Breast epithelium (tissue), 4 donors: ENCODE measurements at places on chromosomes 4 and X. TPM values are rescaled to one million over a fixed set of nuclear protein-coding genes. Genes with fewer than 3 reads are reported as not detected.

GPR78 gene
- total RNA-seq, result 0.33 TPM

HCCS gene
- 8.9 TPM for total RNA-seq

GRCh38 chr4:32884198-32884597 is 2164.0 kb downstream of the PCDH7 start:
- DNase-seq, result no peak

- DNase-seq, result no peak
Measured at GRCh38 chrX:118534716-118535493, 39.3 kb downstream of the DOCK11 start.

DNA sequence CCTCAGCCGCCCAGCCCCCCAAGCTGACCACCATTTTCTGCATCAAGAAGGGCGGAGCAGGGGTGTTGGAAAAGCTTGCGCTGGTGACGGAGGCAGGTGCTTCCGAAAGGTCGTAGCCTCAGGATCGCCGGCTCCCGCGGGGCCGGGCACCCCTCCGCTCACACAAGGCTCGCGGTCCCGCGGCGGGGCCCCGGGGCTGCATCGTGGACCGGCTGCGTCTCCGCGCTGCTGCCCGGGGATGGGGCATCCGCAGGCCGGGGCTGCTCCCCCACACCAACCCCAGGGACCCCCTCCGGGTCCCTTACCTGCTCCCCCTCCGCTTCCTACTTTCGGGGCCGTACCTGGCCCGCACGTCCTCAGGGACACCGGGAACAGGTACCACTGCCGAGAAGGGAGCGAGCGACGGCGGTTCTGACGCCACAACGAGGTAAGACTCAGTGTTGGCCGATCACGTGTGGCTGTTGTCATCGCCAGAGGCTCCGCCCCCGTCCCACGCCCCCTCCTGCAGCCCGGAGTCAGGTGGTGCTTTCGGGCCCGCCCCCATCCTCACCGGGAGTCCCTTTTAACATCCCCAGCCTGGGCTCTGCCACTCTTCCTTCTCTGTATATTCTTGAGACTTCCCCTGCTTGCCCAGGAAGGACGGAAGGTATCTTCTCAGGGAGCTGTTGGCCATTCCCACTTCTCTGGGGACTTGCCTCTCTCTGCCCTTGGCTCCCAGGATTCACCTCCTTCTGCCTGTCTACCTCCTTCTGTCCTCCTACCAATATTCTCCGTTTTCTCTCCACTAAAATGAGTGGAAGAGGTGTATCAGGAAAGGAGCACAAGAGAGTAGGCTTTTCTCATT is at the start of gene BEX2:
Gene BEX2, minus strand, starts transcription at position 436 of the 844 bp plus-strand sequence. CDS start 1,014 bp downstream, outside the sequence.
- DNase-seq, result peak; percentile 76

- DNase-seq, result no peak
Measured at GRCh38 chrX:130984782-130985181, 73.4 kb upstream of the ARHGAP36 start.

- DNase-seq, result no peak
Measured at GRCh38 chr4:183852910-183853547, 52.1 kb upstream of the STOX2 start.

DNA sequence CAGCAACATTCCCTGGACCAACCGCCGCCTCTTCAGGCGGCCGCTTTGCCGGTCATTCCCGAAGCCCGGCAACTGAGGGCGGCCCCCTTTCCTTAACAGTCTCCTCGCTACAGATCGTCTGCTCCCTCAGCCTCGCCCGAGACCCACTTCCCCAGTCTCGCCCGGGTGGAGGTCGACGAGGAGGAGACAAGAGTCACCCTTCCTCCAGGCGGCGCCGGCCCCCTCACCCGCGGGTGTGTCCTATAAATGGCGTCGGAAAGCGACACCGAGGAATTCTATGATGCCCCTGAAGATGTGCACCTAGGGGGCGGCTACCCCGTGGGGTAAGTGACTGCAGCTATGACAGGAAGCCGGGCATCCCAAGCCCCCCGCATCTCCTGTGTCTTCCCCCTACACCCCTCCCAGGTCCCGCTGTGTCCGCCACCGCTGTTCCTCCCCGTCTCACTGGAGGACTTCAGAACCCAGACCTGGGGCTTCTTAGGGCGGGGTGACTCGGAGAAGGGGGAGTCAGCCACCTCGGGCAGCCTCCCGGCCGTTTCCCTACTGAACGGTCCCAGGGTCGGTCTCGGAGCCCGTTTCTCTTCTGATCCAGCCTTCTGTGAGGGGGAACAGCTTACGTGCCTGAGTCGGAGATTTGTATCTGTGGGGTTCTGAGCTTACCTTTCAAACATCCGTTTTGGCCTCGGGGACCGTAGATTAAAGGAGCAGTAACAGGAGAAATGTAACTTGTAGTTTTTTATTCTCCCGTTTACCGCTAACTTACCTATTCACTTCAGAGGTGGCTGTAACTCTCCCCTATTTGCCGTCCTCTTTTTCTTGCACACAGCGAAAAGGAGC is 570 bp downstream of the WDR44 start:
- DNase-seq, result peak; percentile 51

DNA sequence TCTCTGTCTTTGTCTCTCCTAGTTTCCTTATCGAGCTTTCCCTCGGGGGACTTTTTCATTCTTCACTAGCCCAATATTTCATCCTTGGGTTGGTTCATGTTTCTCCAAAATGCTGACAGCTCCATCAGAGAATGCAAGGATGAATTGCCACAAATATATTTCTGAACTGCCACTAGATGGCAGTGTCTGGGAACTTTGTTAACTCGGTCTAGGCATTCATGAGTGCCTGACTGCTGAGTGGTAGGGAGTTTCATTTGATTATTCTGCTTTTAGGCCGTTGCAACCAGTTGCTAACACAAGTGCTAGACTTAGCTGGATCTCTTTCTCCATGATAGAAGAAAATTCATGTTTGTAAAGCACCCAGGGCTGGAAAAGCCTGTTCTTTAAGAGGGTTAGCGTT is 73.5 kb upstream of the RAP2C start:
- DNase-seq, result no peak

DNA sequence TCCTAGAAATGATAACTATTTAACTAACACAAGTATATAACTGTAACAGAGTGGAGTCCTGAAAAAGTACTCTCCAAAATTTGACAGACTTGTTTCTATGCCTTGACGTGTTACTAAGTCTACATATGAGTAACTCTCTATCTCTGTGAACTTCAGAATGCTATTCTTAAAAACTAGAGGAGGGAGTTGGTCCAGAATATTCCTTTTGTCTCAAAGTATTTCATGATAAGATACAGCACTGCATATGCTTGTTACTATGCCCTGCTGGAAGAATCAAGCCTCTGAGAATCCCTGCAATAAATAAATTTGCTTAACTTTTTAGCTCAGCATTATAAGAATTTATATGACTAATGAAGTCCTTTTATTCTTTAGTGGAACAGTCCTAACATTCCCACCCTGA is 50.9 kb upstream of the ATXN3L start:
- no peak for DNase-seq

GRCh38 chrX:68934421-68934820 is 105.6 kb downstream of the EFNB1 start:
- no peak for DNase-seq

DNA sequence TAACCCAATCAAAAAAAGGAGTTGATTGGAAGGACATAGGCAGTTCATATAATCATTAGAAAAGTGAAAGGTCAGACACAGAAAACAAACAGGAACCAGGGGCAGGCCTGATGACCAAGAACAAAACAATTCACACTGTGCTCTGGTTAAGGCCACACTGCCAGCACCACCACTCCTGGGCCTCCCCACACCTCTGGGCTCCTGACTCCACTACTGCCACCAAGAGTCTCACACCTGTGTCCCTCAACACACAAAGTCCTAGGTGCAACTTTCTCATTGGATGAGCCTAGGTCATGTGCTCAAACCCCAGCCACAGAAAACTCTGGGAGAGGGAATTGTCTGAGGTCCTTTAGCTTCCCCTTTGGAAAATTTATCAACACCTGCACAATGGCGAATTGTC is 11.1 kb upstream of the FAM9C start:
- no peak for DNase-seq

GRCh38 chrX:2545144-2545543 is 44.4 kb upstream of the DHRSX start:
- no peak for DNase-seq
